ENCODE measurements at places on chromosomes 7 and 10. TPM values are rescaled to one million over a fixed set of nuclear protein-coding genes. Genes with fewer than 3 reads are reported as not detected.
A peak's percentile ranks its signal among the peaks of the same experiment; 100 is the strongest.

- no peak for DNase-seq
Measured at GRCh38 chr10:73969224-73969841, 28.6 kb upstream of the VCL start.

- no peak for DNase-seq
Measured at GRCh38 chr10:7488418-7488829, 77.6 kb upstream of the SFMBT2 start.

- no peak for DNase-seq
Measured at GRCh38 chr10:127356360-127356759, 160.0 kb upstream of the INSYN2A start.

The OR6V1 gene
- not detected for total RNA-seq

DNA sequence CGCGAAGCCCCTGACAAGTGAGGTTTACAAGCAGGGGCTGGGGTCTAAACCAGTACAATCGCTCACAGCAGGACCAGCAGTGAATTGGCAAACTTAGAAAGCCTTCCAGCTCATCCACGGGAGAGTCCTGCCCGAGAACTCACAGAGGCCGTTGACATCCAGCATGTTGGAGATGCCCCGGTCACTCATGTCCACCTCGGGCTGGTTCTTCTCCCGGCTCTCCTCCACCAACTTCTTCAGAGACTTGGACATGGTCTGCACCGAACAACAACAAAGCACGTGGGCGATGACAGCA is 447 bp downstream of the RSU1 start:
- DNase-seq: no peak

DNA sequence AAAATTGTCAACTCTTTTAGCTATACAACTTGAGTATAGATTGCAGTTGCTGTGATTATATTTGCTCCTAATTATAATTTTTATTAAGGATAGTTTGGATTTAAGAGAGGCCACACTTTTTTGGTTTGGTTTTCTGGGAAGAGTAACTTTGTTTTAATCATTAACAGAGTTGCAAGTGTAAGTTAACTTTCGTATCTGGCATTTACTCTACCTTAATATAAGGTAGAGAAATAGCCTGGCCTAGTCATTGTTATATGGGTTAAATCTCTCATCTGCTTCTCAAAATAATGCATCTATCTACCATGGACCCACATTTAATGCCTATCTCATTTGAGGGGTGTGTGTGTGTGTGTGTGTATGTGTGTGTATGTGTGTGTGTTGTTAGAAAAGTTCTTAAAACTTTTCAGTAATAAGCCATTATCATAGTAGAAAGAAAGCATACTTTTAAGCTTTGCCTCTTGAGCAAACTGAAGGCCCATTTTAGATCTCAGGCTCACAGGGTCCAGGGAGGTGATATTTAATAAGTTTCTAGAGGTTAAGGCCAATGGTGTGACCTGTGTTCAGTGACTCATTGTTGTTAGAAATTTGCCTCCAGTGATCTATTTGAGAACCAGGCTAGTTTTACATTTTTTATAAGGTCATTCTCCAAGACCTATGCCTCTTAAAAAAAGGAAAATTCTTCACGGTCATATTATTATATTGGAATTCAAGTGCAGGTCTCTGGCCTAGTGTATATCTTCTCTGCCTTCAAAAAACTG is 10.9 kb upstream of the TEX47 start:
- DNase-seq: no peak

The C10orf95 gene
- total RNA-seq: 0.69 TPM

The SGCE gene
- 52.1 TPM for total RNA-seq

DNA sequence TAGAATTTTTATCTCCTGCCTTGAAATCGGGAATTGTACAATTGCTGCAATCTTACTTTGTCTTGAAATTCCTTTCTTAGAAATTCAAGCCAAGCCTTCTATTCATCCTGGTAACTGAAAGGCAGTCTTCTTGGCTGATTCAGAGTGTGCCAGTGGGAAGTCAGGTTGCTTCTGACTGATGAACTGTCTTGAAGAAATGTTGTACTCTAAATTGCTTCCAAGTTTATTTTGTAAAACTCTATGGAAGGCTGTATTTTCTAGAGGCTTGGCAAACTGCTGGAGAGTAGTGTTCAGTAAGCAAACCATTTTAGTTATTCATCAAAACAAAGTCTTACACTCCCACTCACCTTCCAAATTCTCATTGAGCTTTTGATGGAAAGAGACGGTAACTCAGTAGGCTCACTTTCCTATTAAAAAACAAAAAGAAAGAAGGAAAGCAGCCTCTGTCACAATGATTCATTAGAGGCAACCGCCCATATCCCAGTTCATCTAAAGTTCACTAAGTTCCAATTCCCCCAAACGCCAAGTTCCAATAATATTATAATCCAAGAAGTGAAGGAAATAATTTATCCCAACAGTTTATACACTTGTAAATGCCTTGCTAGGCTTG is 187.9 kb upstream of the MALRD1 start:
- no peak for DNase-seq

The GARIN1A gene
- total RNA-seq: not detected

- DNase-seq: no peak
Measured at GRCh38 chr7:43679210-43680068, 49.9 kb downstream of the COA1 start.

DNA sequence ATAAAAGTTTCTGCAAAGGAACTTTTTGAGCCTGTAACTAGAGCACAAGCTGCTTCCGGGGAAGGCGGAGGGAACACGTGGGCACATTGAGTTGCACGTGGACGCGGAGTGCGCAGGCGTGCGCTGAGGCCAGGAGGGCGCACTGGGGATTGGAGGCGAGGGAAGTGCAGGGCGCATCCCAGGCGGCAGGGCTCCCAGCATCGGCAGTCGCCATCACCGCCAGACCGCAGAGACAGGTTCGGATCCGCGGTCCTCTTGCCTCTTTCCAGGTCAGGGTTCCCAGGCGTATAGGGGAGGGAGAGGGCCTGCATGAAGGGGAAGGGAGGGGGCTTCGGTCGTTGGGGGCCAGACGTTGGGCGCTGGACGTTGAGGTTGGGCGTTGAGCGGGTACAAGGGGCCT is at the start of gene TDRD1:
Gene TDRD1 (plus strand): TSS at position 206 of the 400 bp plus-strand sequence. CDS start 8,479 bp downstream, outside the sequence.
- peak; percentile 66 for DNase-seq

DNA sequence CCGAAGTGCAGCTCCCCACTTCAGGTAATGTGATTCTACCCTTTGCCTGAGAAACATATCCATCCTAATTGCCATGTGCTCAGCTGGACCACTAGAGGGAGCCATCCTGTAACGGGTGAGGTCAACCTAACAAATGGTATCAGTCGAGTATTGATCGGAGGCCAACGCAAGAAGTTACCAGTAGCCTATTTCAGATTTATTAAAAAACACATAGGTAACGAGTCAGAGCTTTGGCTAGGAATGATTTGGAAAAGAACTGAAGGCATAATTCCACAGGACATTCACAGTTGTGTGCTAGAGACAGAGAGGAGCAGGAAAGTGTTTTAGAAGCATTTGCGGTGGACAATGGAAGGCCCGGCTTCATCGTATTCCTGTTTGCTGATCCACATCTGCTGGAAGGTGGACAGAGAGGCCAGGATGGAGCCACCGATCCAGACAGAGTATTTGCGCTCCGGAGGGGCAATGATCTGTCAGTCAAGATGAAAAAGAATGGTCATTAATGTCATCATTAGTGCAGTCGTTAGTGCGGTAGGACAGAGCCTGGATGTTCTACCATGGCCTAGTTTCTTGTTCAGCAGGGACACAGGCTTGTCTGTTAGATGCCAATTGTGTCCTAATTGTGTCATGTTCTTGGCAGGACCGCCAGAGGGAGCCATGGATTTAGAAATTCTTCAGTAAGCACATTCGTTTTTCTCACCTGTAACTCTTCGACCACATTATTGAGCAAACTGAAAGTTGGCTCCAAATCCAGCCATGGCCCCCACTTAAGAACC is 17.5 kb downstream of the ACTA2 start:
- peak; percentile 91 for DNase-seq

DNA sequence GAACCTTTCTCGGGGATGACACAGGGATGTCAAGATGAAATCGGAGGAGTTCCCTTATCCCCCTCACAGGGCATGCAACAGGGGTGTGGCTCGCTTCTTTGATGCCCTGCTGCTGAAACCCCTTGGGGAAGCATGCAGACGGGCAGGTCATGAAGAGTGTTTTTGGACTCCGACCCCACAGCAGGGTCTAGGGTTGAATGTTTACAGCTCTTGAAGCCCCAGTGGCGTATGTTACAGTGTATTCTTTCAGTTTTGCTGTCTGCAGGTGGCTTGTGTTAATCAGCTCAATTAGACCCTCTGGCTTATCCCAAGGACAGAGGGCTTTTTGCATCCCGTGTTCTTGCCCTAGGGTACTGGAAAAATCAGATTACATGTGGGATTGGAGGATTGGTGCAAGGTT is 446.5 kb downstream of the LRMDA start:
- DNase-seq: no peak

DNA sequence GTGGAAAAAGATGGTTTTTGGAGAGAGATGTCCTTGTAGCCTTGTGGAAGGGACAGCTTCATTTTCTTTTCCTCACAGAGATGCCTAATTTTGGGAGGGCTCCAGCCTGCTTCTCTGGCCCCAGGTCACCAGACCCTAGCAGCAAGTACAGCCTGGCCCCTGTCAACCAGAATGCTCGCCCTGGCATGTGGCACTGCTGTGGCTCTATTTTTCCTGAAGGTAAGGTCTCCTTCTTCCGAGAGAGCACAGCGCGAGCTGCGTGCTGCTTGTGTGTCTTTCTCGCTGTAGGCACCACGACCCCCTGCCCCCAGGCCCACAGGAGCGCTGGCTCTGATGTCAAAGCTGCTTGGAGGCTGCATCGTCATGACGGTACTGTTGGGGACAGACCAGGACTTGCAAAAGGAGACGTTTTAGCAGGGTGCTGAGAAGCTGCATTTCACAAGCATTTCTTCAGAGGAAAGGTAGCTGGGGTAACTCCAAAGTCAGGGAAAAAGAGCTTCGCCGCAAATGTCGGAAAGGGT is 58.7 kb downstream of the CLEC2L start:
- DNase-seq: no peak

DNA sequence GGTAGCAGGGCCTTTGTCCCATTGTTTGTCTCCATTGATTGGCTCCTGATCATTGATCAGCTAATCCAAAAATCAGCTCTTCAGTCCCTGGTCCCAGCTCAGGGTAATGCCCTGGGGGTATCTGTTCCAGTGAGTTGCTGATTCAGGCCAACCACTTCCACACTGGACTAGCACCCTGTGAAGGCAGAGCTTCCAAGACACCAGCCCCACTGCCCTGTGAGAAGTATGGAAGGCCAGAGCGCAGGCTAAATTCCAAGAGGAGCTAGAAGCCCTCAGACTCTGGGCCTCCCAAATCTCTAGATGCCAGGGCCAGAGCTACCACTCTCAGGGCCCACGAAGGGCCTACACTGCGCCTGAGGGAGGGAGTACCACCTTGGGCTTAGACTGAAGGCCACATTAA is 10.4 kb downstream of the TMEM72 start:
- DNase-seq: no peak

The DEPP1 gene
- total RNA-seq: 0.12 TPM

DNA sequence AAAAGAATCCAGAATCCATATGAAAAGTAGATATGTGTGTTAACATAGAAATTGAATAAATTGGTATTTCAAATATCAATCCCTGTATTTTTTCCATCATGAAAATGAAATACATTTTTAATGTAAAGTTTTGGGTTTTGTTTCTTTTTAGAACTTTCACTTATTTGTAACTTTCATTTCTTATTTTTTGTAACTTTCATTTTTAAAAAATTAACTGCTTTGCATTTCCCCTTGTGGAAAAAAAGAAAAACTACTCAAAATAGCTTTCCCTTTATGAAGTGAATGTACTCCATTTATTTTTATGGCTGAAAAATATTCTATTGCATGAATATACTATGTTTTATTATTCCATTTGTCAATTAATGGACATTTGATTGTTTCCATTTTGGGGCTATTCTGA is 75.6 kb upstream of the SMNDC1 start:
- DNase-seq: no peak

The TMEM196 gene
- not detected for total RNA-seq

- DNase-seq: no peak
Measured at GRCh38 chr7:90064370-90064769, 89.9 kb upstream of the STEAP1 start.

The C10orf67 gene
- not detected for total RNA-seq

DNA sequence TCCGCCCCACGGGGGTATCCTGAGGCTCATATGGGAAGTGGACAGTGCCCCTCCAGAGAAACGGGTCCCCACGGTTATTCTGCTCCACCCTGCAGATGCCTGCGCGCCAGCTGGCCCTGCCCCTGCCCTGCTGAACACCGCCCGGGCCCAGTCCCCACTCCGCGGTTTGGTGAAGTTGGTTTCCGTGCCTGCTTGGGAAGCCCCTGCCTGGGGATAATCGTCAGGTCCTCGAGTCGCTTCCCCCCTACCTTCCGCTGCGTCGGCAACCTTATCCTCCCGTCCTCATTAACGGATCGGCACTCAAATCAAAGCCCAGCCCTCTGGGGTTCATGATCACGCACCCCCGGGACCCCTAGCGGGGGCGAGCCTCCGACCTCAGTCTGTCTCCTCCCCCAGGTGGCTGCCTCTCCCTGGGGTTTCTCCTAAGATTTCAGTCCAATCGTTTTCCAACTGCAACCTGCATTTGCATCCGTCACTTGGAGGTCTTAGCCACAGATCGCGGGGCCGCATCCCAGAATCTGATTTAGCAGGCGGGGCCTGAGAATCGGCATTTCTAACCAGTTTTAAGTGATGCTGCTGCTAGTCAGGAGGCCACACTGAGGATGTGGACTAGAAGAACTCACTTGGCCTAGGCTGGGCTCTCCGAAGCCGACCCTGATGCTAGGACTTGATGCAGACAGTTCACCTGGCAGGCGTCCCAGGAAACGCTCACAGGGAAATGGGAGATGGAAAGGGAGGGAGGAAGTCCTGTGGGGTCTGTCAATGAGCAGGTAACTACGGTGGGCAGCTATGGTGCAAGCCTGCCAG is 27.6 kb downstream of the WDR86 start:
- DNase-seq: peak; percentile 56

DNA sequence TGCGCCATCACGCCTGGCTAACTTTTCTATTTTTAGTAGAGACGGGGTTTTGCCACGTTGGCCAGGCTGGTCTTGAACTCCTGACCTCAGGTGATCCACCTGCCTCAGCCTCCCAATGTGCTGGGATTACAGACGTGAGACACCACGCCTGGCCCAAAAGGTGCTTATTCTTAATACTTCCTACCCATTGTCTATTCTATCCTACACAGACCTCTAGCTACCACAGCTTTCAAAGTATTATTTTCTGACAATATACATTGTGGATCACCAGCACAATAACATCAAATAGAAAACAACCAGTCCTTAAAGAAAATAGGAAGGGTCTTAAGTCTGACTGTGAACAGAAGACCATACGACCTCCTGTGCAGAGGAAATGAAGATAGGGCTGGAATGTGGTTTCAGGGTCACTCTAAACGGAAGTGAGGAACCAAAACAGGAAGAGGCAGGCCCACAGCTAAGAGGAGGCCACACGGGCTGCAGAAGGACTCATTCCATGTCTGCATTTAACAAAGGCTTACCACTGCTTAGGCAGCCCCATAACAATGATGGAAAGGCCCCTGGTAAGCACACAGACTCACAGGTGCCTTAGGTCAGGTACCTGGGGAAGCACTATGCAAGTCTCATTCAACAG is 115.2 kb downstream of the ZFAND4 start:
- peak; percentile 65 for DNase-seq

All from GM23338 (cell line).